ENCODE measurements at places on chromosomes 12 and 14.
A peak's percentile ranks its signal among the peaks of the same experiment; 100 is the strongest.

GRCh38 chr12:80936353-80936641, 1.4 kb downstream of the LIN7A start:
- no peak for DNase-seq

- no peak for DNase-seq
Observed at GRCh38 chr12:27472604-27473003, 26.1 kb downstream of the SMCO2 start.

- DNase-seq = no peak
Observed at GRCh38 chr12:93015871-93016751, 87.0 kb upstream of the EEA1 start.

- DNase-seq = no peak
Observed at GRCh38 chr12:30025317-30025716, 241.6 kb upstream of the TMTC1 start.

DNA sequence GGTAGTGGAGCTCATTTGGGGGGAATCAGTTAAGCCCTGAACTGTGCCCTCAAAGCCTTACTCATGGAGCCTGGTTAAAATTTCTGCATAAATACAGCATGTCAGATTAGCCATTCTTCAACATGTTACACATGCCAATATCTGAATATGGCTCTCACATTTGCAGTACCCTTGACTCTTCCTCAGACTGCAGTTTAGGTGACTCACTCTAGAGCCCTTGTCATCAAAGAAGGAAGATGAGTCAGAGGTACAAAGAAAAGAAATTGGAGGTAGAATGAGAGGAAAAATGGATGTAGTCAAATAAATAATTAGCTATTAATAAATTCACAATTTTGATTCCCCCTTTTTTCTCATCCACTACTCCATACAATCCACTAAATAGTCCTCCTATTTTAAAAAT, 23.6 kb upstream of the OR4K2 start:
- DNase-seq = no peak

DNA sequence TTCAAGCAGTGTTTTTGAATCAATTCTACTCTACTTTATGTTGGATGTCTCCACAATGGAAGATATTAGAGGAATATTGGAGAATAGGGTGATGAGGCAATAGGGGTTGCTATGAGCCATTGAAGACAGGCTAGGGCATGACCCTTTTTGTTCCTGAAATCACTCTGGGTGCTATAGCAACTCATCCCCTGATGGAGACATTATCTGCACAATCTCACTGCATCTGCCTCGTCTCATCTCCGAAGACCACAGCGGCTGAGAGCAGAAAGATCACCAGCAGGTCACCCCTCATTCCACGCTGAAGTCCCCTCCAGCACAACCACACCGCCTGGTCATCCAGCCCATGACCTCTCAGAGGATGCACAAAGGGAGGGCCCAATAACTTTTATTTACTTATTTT, 150.4 kb upstream of the TMEM132C start:
- DNase-seq = no peak

GRCh38 chr12:65814038-65814437, 10.2 kb upstream of the HMGA2 start:
- no peak for DNase-seq

DNA sequence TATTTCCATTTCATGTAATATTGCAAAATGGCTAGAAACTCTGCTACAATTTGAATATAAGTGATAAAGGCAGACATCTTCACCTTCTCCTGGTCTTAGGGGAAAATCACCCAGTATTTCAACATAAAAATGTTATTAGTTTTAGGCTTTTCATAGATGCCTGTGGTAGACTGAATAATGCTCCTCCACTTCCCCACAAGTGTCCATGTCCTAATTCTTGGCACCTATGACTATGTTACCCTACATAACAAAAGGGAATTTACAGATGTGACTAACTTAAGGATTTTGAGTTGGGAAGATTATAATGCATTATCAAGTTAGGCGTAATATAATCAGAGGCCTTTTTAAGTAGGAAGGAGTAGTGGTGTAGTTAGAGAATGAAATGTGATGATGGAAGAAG, 196.4 kb downstream of the TMTC3 start:
- DNase-seq = no peak

DNA sequence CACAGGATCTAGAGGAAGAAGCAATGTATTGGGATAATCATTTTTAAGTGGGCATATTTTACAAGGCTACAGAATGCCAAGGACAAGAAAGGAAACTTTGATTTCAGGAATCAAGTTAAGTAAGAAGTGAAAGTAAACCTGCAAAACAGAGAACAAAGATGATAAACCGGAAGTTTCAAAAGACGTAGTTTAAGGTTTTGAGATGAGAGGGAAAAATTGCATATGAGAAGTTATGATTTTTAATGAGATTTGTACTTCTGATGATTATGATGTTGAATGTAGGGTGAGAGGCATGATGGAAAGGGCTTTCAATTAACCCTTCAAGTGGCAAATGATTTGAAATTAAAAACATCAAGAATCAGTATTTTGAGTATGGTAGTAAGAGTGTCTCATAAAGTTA, 134.9 kb downstream of the CAPZA3 start:
- no peak for DNase-seq

GRCh38 chr12:26246483-26247164, 51.3 kb downstream of the SSPN start:
- DNase-seq = no peak

- peak; percentile 7 for DNase-seq
Observed at GRCh38 chr14:90193925-90194324, 62.4 kb upstream of the PSMC1 start.

GRCh38 chr14:84454114-84454513, 1075.8 kb upstream of the FLRT2 start:
- DNase-seq = no peak

- no peak for DNase-seq
Observed at GRCh38 chr12:116138364-116138763, 139.1 kb downstream of the MED13L start.

- DNase-seq = no peak
Observed at GRCh38 chr14:75495882-75496281, 26.4 kb upstream of the BATF start.

- no peak for DNase-seq
Observed at GRCh38 chr14:106842687-106843086, 1316.3 kb downstream of the TMEM121 start.

DNA sequence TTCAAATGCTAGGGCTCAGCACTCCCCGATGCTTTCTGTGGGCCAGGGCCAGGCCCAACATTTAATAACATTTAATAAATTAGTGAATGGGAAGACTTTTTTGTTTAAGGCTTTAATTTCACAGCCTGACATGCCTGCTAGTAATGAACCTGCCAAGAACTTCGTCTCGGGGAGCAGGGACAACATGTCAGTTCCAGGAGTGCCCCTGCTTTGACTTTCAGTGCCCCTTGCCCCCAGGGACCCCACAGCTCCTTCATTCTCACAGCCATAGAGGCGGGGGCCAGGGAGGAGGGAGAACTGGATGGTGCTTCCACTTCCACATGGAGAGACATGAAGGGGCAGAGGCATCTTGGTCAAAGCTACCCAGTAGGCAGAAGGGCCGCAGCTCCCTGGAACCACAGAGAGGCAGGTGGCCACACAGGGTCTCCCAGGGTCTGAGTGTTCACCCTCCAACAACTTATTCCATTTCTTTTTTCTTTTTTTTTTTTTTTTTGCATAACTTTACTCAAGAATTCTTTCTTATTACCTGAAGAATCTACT, 66.0 kb upstream of the DDX11 start:
- DNase-seq = no peak

DNA sequence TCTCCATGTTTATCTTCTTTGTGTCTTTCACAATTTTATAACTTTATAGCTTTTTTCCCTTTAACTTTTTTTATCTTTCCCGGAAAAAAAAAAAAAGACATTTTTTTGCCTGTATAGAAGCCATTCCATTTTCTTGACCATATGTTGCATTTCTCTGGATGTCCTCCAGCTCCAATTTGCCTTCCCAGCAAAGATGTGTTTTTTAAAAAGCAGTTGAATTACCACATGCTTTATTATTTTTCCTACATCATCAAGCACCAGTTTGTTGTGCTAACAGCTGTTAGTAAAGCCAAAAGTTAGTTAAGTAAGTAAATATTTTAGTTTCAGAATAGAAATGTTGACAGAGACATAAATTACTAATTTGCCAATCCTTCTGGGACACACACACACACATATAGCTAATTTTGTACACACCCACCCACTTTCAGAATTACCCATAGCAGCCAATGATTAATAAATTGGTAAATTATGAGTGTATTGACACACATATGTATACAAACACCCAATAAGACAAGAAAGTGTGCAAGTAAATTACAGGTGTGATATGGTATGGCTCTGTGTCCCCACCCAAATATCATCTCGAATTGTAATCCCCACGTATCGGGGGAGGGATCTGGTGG, 118.3 kb downstream of the SLC38A6 start:
- DNase-seq = no peak

- DNase-seq = no peak
Observed at GRCh38 chr12:113464452-113464775, 7.3 kb downstream of the LHX5 start.

DNA sequence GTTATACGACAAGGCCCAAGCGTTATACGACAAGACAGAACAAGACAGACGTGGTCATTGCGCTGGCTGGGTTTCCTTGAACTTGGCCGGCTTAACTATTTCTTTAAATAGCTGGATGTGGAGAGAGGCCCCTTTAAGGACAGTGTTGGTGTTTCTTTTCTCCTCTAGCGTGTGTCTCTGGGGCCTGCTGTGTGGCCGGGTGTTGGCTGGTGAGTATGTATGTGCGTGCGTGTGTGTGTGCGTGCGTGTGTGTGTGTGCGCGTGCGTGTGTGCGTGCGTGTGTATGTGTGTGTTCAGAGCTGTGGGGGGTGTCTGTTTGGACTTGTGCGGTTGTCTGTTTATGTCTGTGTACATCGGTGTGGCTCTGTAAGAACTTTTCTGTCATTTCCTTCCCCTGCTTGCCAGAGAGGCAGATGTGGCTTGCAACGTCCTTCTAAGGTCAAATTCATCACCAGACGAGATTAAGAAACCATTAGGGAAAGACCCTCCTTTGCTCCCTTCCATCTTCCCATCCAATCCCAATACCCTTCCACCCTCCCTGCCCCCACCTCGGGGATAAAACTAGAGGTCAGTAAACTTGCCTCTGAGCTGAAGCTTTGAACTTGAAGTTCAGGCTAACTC, 78.6 kb upstream of the TBX3 start:
- DNase-seq = no peak

- DNase-seq = no peak
Observed at GRCh38 chr12:69824028-69824427, 999 bp upstream of the MYRFL start.

DNA sequence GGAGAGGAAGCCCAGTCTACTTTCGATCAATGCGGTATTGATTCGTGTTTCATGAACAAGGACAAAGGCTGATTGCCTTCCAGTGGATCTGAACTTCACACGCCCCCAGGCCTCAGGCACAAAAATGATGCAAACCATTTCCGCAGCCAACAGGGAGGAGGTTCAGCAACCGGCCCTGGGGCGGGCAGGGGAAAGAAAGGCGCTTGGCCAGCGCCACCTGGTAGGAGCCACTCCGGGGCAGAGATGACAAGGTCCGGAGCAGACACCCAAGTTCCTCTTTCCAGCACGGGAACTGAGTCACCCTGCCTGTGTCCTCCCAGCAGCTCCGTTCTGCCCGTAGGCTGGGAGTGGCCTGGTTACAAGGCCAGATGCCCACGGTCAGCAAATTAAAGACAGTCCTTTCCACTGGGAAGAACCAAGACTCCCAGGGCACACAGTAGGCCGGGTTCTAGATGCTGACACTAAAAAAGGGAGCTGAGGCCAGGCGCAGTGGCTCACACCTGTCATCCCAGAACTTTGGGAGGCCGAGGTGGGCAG, 136.3 kb downstream of the SCARB1 start:
- peak; percentile 48 for DNase-seq

DNA sequence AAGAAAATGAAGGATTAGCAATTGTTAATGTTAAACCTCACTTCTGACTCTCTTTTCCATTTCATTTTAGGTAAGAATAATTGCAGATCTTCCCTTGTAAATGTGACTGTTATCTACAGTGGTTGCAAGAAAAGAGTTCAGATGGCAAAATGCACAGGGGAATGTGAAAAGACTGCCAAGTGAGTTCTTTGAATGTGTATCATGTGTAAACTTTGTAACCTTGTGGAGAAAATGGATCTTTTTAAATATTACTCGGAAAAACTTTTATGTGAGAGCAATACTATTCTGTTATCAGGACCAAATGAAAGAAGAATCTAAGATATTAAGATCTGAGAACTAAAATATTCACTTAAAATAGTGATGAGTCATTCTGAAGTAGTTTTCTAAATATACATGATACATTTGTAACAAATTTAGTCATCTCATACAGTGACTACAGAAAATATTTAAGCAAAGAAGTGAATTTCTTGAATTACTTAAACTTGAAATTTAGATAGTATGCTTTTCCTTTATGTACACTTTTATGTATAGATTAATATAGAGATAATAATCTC, 122.5 kb upstream of the CNTN1 start:
- no peak for DNase-seq

GRCh38 chr12:130204541-130204953, 42.3 kb downstream of the FZD10 start:
- DNase-seq = no peak

DNA sequence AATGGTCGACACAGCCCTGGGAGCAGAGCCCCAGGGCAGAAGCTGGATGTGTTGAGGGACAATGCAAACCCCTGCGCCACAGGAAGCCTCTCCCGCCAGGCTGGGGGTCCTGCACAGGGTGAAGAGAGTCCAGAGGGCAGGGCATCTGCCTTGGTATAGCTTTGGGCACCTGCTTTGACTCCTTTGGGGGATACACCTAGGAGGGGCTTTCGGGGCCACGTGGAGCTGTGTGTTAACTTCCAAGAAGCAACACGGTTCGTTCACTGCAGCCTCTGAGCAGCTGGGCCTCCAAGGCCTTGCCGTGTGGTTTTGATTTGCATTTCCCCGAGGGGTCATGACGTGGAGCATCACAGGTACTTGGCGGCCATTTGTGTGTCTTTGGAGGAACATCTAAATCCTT, 5.8 kb upstream of the PUS1 start:
- DNase-seq = no peak

- DNase-seq = no peak
Observed at GRCh38 chr12:90622431-90622830, 332.5 kb downstream of the CCER1 start.

DNA sequence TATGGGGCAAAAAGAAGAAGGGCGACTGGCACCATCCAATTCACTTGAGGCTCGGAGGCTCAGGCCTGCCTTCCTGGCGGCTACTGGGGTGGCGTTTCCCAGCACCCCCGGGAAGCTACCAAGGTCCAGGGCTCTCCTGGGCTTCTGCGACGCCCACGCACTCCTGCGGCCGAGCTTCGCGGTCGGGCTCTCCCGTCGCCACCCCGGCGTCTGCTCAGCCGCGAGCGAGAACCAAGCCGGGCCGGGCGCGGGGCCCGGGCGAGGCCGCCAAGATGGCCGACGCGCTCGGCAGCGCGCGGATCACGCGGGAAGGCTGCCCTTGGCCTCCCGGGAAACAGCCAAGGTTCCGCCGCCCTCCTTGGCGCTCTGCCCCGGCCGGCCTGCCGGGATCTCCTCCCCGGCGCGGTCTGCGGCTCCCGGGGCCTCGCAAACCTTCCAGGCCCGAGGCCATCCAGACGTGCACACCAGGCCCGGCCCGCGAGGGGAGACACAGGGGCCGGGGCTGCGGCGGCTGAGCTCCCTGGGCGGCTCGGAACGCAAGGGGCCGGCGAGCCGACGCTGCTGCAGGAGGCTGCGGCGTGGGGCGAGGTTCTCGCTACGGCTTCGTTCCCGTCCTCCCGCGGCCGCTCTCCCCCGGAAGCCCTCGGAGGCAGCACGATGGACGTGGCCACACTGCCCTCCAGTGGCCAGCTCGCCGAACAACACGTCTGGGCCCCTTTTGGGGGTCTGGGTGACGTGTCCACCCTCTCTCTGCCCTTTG, 23.5 kb upstream of the ZFP36L1 start:
- DNase-seq = peak; percentile 57

Measured in SW 1271 (cell line).